ENCODE measurements at places on chromosomes 2 and 18.
A peak's percentile ranks its signal among the peaks of the same experiment; 100 is the strongest.

- peak; percentile 81 for DNase-seq
Measured at GRCh38 chr2:40101131-40101575, 322.1 kb upstream of the THUMPD2 start.

DNA sequence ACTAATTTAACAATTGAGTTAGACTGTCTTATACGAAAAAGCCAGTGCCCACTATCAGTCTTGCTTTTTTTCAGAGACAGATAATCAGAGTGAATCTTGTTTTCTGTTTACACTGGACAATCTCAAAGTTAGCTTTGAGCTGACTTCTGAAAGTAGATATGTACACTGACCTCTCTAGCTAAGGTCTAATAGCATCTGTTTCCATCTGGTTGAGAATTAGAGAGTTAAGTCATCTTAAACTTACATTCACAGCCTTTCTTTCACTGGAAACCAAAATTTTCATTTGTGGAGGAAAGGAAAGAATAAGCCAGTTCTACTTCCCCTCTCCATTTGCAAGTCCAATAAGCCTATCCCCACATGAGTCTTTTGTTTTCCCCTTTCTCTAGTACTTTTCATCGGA lies 89.3 kb downstream of the VRK2 start:
- no peak for DNase-seq

- no peak for DNase-seq
Measured at GRCh38 chr2:239822146-239822831, 202.9 kb downstream of the NDUFA10 start.

GRCh38 chr2:44759823-44760222 lies 181.7 kb upstream of the SIX3 start:
- no peak for DNase-seq

DNA sequence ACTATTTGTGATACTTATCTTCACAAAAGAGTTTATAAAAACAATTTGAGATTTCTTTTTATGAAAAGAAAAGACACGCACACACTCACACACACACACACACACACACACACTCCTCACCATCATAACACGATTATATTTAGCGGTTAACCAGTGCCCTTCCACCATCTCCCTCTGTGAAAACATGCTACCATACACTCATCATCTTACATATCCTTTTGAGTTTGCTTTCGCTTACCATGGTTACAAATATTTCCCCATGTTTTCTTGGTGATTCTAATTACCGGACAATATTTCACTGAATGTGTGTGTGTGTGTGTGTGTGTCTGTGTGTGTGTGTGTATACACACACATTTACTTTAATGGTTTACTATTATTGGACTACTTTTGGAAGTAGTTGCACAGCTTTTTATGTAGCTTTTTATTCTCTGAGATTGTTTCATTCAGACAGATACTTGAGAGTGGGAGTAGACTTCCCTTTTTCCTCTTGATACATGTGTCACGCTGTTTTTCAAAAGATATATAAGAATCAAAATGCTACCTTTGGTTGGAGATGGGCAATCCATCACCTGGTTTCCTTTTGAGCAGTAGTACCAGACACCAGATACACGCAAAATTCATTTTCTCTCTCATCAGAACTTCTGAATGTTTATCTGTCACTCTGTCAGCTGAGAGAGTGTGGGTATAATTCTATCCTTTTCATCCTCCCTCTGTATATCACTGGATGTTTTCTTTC lies 138.1 kb downstream of the SETBP1 start:
- DNase-seq = no peak

- no peak for DNase-seq
Measured at GRCh38 chr2:28311660-28312249, 80.9 kb upstream of the FOSL2 start.

DNA sequence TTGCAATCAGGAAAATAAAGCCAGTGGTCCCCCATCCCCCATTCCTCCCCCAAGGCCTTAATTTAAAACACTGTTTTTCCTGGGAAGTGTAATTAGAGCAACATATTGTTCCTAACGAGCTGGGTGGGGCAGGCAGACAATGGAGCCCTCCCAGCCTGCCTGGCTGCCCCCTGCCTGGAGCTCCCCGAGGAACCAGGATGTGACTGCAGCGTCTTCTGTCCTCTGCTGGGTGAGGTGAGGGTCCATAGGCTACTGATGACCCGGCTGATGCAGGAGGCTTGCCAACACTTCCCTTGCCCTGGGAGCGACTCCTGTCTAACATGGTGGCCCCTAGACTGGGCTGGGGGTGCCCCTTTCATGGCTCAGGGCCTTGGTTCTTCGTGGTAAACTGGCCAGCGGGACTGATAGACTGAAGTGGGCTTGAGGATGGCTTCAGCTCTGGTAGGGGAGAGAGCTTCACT lies 152.4 kb downstream of the DYSF start:
- peak; percentile 8 for DNase-seq
